ENCODE measurements at places on chromosomes 11 and 22.

- DNase-seq, result no peak
Observed at GRCh38 chr11:32172848-32173834, 82.3 kb downstream of the RCN1 start.

DNA sequence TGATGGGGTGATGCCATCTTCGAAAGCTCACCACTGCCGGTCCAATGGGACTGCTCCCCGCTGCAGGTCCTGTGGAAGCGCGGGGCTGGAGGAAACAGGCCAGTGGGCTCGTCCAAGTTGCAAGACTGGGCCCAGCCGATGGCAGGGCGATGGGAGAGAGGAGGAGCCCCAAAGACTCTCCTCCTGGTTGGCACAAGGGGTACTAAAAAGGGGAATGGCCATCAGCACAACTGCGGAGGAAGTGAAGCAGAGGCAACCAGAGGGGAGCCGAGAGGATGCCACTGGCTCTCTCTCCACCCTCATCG, 357.1 kb downstream of the SHANK2 start:
- DNase-seq, result no peak

DNA sequence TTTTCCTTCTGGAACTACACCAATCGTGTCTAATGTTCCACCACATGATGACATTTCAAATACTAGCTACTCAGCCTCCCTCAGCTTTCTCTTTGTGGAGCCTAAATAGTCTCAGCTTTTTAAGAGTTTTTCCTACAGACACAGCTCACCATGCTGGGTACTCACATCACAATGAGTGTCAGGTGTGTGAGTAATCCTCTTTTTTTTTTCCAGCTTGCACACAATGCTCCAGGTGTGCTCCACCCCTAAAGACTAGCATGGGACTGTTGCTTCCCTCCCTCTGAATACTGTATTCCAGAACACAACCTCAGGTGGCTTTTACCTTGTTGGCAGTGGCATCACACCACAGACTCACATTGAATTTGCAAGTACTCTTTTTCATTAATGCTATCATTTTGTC, 11.7 kb downstream of the BTG4 start:
- DNase-seq, result no peak

DNA sequence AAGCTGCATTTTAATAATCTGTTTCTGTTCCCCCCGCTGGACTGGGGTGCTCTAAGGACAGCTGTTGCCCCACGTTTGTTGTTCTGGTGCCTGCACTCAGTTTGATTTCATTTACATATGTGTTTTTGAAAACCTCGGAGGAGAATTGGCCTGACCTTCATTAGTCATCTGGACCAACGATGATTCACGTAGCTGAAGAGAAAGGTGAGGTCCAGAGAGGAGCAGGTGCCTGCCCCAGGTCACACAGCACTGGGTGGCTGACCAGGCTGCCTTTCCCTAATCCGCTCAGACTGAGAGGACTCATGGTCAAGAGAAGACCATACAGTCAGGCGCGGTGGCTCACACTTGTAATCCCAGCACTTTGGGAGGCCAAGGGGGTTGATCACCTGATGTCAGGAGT, 3.8 kb downstream of the CSDC2 start:
- no peak for DNase-seq

DNA sequence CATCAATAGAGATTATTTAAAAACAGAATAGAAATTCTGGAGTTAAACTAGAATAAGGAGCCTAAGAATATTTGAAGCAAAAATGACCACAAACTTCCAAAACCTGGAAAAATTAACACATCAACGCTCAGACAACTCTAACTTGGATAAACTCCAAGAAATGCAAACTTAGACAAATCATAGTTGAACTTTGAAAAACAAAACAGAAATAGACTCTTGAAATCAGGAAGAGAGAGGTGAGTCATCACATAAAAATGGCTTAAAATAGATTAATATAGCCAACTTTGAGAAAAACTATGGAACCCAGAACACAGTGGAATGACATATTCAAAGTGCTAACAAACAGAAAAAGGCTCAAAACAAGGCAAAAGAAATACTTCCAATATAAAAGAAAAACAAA, 974.2 kb downstream of the JRKL start:
- DNase-seq, result no peak

DNA sequence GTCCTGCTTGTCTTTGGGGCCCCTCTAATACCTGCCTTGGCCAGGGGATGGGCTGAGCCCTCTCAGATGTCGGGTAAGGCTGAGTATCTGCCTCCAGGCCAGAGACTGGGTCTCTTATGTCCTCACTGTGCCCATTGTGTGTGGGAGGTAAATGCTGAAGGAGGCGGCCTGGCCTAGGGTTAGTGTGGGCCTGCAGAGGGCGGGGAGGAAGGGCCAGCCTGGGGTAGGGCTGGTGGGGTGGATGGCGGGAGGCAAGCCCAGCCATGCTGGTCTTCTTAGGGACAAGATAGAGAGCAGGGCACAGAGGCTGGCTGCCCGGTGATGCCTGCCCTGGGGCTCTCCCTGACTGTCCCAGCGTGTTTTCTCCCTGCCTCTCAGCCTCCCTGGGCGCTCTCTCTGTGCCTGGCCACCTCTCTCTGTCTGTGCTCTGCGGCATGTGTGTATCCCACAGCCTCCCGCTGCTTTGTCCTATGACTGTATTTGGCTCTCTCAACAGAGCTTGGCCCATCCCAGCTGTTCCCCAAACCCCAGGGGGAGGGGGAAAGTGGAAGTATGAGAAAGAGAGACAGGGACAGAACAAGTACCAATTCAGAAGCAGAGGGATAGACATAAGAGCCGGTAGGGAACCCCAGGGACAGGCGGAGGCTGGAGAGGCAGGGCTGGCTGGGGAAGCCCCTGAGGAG, 57.0 kb downstream of the PDE2A start:
- DNase-seq, result no peak

DNA sequence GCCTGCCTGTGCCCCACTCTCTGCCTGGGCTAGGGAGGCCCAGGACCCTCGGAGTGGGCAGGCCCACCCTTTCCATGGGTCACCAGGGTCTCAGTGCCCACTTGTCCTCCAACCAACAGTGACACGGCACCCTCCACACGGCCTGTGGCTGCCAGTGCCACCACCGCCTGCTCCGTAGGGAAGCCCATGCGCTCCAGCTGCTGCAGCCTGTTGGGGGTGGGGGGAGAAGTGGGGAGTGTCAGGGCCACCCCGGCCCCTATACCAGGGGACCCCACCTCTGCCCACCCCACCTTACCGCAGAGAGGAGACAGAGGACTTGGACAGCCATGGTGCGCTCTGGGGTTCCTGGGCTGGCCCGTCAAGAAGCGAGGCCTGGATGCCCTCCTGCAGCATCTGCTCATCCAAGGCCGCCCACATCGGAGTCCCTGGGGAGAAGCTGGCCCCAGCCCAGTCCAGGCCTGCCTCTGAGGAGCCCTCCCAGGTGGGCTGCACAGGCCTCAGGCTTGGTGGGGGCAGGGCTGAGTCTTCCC, 7.7 kb downstream of the RHBDD3 start:
- DNase-seq, result no peak

- DNase-seq, result no peak
Observed at GRCh38 chr11:127055236-127055635, 54.7 kb upstream of the KIRREL3 start.

DNA sequence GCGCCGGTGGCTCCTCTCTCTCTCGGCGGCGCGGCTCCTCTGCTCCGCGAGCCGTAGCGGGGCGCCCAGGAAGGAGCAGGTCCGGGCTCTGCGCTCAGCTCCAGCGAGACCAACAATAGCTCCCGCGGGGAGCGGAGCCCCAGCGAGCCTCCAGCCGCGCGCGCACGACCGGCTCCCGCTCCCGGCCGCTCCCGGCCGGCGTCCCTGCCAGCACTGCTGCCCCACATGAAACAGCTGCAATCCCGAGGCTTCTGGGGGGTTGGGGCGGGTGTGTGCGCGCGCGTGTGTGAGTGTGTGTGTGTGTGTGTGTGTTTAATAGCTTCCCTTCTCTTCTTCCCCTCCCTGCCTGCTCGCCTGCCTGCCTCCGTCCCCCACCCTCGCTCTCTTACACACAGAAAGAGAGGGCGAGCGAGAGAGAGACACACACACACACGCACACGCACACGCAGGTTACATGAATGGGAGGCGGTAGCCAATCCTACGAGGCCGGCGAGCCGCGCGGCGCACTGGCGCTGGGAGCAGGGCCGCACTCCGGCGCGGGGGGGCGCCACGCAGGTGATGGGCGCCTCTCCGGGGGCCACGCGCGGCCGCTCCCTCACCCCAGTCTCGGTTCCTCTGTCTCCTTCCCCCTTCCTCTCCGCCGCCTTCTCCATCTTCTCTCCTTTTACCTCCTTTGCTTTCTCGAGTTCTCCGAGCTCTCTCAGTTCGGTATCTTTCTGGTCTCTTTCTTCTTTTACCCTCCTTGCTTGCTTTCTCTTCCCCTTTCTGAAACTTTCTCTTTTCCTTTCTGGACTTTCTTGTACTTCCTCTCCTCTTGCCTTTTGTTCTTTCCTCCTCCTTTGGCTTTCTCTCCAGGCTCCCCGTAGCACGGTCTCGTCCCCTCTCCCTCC, at the start of gene TENM4:
TENM4 (minus strand) TSS at position 460 of the 890 bp plus-strand sequence. CDS start 371,086 bp downstream, outside the sequence.
- peak; percentile 66 for DNase-seq

DNA sequence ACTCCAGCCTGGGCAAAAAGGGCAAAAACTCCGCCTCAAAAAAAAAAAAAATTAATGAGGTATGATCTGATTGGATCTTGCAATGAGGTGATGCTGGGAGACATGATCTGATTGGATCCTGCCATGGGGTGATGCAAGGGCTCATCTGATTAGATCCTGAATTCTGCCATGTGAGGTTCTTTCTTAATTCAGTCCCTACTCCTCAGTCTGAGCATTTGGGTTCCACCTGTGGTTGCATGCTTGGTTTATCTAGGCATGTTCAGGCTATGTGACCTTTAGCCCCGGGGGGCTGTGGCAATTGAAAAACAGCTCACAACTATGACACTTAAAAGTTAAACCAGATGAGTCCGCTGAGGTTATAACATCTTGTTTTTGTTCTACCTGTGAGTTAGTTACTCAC, 4.8 kb upstream of the TRIM6 start:
- DNase-seq, result no peak

GRCh38 chr11:58837707-58838388, 6.7 kb downstream of the GLYATL2 start:
- DNase-seq, result no peak

GRCh38 chr11:27977031-27977430, 130.9 kb downstream of the KIF18A start:
- no peak for DNase-seq

Data from germinal center (tissue), 1 donor.